SK-N-DZ (cell line): ENCODE measurements at places on chromosomes 12 and 14.

- DNase-seq = no peak
Observed at GRCh38 chr12:44523828-44524227, 352.3 kb downstream of the NELL2 start.

- DNase-seq = peak; percentile 86
Observed at GRCh38 chr12:114668151-114668885, 15.7 kb downstream of the TBX3 start.

- peak; percentile 53 for DNase-seq
Observed at GRCh38 chr14:92783813-92784431, 10.2 kb upstream of the GOLGA5 start.

DNA sequence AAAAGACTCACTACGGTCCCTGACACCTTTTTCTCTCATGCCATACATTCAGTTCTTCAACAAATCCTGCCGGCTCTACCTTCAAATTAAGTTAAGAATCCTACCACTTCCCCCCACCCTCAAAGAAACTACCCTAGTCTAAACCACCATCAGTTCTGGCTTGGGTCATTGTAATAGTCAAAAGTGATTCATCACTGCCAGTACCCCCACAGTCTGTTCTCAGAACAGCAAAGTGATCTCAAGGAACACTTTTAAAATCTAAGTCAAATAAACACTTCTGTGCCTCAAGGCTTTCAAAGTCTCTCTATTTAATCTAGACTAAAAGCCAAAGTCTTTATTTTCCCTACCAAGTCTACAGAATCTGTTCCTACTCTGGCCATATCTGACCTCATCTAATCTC lies 12.0 kb upstream of the FAM234B start:
- DNase-seq = no peak

- no peak for DNase-seq
Observed at GRCh38 chr12:34603382-34604035, 581.2 kb downstream of the ALG10 start.

DNA sequence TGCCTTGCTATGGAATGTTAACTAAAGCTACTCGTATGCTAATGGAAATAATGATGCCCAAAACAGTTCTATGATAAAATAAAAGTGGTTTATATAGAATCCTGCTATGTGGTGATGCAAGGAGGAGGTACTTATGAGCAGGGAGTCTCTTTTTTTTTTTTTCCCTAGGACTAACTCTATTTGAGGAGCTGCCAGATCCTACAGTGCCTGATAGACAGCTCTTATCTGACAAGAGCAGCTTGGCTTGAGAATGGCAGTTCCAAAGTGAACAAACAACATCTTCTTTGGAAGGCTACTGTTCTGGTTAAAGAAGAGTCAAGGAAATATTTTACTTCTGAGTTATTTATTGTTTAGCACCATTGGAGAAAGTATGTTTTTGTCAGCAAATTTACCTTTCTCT lies 10.2 kb upstream of the ACSM4 start:
- no peak for DNase-seq

GRCh38 chr14:63276492-63277342 lies 42.0 kb downstream of the GPHB5 start:
- DNase-seq = peak; percentile 32

DNA sequence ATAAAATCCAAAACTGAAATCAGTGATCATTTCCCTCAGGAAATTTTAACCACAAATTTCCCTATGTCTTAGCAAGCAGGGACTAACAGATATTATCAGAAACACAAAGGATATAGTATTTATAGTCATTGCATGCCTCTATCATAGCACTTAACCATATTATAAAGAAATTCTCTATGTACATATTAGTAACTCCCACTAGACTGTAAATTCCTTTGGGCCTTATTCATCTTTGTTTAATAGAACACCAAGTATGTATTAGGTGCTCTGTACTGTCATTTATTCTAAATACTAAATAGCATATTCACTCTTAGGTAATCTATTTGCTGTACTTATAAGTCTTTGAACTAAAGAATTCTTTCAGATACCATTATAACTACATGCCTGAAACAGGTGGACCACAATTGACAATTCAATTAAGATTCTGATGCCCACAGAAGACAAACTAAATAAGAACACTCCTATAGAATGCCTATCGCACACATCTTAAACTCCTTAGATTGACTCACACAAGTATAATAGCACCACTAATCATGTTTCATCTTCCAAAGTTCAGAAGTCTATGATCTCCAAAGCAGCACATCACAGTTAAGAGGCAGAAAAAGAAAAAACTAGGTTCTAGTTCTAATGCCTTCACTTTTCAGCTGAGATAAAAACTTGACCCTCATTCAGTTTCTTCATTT lies 134.1 kb downstream of the FSCB start:
- DNase-seq = no peak

- peak; percentile 90 for DNase-seq
Observed at GRCh38 chr12:82686168-82687020, at the start of gene TMTC2. Gene TMTC2, plus strand, starts transcription at chr12:82686906.

DNA sequence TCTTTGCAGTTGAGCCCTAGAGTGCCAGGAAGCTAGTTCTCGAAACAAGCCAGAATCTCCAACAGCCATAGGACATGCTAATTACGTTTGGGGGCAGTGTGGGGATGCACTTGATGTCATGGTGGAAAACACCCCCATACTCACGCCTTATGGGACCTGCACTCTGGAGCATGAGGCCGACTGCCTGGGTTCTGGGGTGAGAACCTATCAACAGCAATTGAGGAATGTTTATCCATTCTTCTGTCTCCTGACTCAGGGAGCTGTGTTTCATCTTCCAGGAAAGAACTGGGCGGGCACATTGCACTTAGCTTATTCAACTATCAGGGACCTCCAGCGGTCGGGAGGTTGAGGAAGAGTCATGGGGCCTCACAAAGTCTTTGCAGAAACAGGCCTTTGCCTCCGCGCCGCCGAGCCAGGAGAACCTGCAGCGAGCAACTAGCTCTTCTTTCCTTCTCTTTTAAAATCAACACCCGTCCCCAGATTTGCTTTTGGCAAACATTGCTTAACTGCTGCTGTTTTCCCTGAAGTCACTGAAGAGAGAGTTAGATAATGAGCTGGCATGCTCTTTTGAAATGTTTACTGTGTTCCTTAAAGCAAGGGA lies 226.1 kb upstream of the DIO3 start:
- no peak for DNase-seq
